Kidney epithelial cell (primary cell): ENCODE measurements at places on chromosomes 11 and 22. TPM values are rescaled to one million over a fixed set of nuclear protein-coding genes. Genes with fewer than 3 reads are reported as not detected.

DNA sequence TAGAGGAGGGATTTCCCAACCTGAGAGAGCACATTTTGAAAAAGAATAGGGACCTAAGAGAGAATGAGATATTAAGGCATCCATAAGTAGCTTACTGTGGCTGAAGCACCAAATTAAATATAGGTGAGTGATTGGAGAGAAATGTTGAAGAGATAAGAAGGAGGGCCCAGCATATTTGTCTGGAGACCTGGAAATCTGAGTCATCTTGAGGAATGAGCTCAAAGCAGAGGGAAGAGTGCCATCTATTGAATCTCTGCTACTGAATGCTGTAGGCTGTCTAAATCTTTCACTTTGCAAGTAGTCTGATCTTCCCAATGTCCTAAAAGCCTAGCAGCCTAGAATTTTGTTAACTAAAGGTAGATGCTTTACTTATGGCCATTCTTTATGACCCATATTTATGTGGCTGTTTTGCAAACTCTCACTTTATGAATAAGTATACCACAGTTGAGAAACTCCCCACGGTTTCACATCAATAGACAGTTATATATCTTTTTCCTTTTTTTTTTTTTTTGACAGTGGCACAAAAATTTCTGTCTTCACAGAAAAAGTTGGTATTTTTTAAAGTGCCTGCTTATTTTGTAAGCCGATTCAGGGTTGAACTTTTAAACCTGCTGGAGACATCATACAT, 2093.5 kb downstream of the LRRC4C start:
- peak; percentile 18 for DNase-seq

DNA sequence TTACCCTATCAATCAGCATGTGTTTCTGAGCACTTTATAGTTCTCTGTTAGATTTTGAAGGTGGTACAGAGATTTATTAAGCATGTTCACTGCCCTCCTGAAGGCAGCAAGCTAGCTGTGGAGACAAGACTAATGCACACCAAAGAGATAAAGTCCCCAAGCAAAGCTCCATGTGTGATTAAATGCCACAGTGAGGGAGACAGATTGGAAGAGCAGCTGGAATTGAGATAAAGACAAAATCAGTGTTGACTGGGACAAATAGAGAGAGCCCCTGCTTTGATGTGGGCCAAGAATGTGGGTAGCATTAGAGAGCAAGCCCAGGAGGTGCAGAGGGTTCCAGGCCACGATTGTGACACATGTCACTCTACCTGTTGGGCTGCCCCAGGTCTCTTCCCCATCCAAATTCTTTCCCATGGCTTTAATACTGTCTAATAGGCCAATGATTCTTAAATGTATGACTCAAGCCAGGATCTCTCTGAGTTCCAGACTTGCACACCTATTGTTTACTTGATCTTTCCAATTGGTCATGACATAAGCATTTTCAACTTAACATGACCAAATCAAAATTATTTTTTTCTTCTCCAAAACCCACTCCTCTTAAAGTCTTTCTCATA, 60.1 kb upstream of the ZC3H12C start:
- DNase-seq, result no peak

The TTC36 gene
- 0.62 and 1.0 TPM in 2 replicates for total RNA-seq

DNA sequence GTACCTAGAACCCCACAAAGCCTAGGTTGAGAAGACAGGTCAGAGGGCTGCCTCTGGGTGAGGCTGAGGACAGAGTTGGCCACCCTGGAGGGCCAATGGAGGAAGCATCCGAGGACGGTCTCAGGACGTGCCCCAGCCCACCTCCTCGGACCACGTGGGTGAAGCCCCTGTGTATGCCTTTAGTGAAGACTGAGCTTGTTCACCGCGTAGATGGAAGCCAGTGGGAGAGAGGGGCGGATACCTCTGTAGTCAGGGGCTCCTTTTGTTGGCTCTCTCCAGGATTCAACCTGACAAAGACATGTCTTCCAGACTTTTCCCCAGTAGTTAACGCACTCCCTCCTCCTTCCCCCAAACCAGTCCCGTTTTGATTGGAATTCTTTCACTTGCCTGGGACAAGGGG, 110.7 kb downstream of the ZBTB16 start:
- DNase-seq, result no peak

DNA sequence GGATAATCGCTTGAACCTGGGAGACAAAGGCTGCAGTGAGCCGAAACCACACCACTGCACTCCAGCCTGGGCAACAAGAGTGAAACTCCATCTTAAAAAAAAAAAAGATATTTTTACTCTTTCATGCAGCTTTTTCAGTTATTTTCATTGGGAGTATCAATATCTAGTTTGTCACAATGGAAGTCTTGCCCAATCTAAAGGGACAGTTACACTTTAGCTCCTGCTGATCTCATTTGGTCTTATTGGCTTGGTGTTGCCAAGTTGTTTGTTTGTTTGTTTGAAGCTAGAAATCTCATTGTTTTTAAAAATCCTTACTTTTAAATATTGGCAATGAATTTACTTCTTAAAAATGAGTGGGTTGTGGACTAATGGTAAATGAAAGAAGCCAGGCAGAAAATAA, 24.7 kb downstream of the CEP295 start:
- DNase-seq, result no peak

GRCh38 chr11:121328176-121328966, 35.8 kb downstream of the SC5D start:
- no peak for DNase-seq
